Stimulated activated CD8-positive, alpha-beta memory T cell treated with anti-CD3 and anti-CD28 coated beads, Interleukin-4, amount 100 ng/mL, for 1 hour (primary cell): ENCODE measurements at places on chromosomes 16 and 17.

DNA sequence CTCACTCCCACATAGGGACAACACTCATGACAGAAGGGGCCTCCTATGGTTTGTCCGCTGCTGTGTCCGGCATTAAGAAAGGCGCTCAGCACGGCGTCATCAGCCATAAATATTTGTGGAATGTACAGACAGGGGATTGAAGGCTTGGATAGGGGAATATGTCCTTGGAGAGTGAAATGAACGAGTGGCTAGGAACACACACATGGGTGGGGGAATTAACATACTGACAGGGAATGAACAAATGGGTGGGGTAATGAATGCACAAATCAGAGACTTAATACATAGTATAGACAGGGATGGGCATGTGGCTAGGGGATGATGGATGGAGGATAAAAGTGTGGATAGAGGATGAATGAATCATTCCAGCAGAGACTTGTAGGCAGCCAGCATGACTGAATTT, 154.0 kb upstream of the HSBP1 start:
- no peak for DNase-seq

DNA sequence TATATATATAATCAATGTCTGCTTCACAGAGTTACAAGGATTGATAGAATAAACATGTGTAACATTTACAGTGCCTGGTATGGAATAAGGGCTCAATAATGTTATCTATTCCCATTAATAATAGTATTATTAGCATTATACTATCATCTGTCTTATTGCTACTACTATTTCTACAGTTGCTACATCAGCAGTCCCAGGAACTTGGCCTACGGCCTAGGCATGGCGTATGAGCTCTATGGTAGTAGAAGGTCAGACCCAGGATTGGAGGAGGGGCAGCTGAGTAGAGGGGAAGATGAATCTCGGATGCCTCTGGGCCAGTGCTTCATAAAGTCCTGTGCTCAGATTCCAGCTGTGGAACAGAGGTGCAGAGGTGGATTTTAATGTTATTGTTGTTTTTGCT, 146.3 kb upstream of the TBX2 start:
- no peak for DNase-seq

GRCh38 chr17:76953946-76954345, 85.7 kb downstream of the MGAT5B start:
- DNase-seq: no peak

GRCh38 chr17:60901806-60902205, 224.2 kb downstream of the BCAS3 start:
- DNase-seq: no peak

- DNase-seq: no peak
Observed at GRCh38 chr17:49734515-49735490, 27.0 kb upstream of the SLC35B1 start.

GRCh38 chr16:86563469-86564345, 2.9 kb upstream of the FOXC2 start:
- DNase-seq: peak; percentile 76

GRCh38 chr17:49546546-49547535, 28.8 kb upstream of the NXPH3 start:
- DNase-seq: no peak

GRCh38 chr16:56278196-56278855, 87.0 kb downstream of the GNAO1 start:
- no peak for DNase-seq

DNA sequence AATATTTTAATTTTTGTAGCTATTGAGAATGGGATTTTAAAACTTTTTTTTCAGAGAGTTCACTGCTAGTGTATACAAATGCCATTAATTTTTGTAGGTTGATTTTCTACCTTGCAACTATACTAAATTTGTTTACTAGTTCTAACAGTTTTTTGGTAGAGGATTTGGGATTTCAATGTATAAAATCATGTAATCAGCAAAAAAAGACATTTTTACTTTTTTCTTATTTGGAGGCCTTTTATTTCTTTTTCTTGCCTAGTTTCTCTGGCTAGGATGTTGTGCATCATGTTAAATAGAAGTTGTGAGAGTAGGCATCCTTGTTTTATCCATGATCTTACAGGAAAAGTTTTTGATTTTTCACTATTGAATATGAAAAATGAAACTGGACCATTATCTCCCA, 602.9 kb upstream of the KIF2B start:
- no peak for DNase-seq

- no peak for DNase-seq
Observed at GRCh38 chr16:54050459-54051210, 236.0 kb downstream of the IRX3 start.

- DNase-seq: no peak
Observed at GRCh38 chr16:7334801-7335560, 2.3 kb downstream of the RBFOX1 start.

DNA sequence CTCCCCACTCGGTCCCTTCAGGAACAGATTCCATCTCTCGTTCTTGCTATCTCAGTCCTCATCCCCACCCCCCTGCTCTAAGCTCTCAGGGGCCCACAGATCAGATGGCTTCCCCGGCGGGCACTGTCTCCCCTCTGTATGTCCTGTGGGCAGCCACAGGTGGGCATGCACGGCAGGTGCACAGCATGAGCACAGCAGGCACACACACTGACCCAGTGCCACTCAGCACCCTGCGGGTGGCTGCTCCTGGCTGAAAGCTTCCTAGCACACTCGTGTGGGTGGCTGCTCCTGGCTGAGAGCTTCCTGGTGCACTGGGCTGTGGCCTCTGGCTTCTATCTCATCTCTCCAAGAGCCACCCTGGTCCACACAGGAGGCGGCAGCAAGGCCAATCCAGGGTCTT, 44.5 kb upstream of the SMIM36 start:
- no peak for DNase-seq

DNA sequence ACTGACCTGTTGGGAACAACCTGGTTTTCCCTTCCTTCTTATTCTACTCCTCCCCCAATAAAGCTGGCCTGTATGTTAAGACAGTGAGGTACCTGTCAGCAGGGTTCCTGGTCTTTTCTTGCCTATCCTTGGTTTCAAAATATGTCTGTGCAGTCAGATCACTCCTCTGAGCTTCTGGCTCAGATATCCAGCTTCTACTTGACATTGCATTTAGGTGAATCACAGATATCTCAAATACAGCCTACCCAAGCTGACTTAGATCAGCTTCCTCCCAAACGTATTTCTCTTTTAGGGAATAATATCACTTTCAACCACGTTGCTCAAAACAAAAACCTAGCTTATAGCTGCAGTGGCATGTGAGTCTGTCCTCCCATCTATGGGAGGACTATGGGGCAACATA, 48.7 kb downstream of the TEX14 start:
- no peak for DNase-seq

GRCh38 chr16:54431041-54431996, 144.7 kb upstream of the IRX3 start:
- no peak for DNase-seq

DNA sequence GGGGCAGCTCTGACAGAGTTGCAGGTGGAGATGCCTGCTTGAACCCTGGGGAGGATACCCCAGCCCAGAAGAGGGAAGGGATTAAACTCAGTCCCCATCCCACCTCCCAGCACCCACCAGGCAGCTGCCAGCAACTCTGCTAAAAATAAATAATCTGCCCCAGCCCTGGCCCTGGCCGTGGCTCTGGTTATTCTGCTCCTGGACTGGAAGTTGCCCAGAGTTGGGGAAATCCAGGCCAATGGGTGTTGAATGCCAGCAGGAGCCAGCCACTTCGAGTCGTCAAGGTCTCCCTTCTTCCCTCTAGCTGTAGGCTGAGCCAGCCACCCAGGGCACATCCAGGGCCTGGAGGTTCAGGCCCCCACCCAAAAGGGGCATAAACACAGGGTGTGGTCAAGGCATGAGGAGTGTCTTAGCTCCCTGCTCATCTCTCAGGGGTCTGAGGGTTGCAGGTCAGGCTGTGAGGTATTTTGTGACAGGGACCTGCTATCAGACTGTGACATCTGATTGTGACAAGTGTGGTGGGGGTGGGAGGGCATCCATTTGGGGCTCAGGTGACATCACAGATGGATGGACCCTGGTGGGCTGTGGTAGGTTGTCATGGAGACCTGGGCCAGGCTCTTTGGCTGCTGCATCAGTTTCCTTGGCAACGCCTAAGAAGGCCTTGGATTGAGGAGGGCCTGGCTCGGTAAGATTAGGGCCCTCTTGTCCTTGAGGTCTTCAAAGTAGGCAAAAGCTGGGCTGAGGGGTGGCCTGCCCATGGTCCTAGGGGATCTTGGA, 1.0 kb upstream of the RRAD start:
- DNase-seq: no peak

- no peak for DNase-seq
Observed at GRCh38 chr16:27685807-27686206, 135.9 kb downstream of the KATNIP start.

DNA sequence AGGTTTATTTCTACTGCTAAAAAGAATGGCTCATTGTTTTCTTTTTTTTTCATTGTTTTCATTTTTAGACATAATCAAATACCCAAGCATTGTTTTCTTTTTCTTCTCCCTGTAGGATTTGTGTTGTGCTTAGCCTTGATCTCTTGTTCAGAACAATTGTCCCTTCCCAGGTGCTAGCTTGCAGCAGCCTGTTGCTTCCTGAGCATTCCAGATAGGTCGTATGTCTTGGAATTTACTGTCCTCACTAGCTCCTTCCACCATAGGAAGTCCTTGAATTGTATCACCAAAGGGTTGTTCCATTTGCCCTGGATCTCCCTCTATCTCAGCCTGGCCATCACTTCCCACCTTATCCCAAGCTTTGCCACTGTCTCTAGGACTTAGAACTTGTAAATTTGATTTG, 10.0 kb upstream of the VPS4A start:
- no peak for DNase-seq

GRCh38 chr17:17792037-17792550, 44.7 kb downstream of the SREBF1 start:
- no peak for DNase-seq

- no peak for DNase-seq
Observed at GRCh38 chr17:51699303-51699702, 439.0 kb downstream of the UTP18 start.

- DNase-seq: no peak
Observed at GRCh38 chr17:31704483-31704882, 154.6 kb downstream of the COPRS start.

GRCh38 chr17:30041551-30041950, 75.1 kb upstream of the NSRP1 start:
- DNase-seq: no peak

- DNase-seq: no peak
Observed at GRCh38 chr17:11880714-11881113, 116.6 kb downstream of the ZNF18 start.

- DNase-seq: no peak
Observed at GRCh38 chr17:59719526-59719925, 12.1 kb downstream of the VMP1 start.

DNA sequence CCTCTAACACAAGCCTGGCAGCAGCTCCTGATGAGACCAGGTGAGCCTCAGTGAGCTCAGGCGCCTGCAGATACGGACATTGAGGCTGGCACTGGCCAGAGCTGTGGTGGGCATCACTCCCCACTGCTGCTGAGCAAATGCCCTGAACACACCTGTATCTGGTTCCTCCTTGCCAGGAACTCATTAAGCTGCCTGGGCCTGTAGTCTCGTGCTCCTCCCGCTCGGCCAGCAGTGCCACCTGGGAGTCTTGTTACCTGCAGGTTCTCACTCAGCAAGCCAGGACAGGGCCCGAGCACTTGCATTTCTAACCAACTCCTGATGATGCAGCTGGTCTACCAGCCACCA, 13.3 kb downstream of the EIF4A3 start:
- no peak for DNase-seq

DNA sequence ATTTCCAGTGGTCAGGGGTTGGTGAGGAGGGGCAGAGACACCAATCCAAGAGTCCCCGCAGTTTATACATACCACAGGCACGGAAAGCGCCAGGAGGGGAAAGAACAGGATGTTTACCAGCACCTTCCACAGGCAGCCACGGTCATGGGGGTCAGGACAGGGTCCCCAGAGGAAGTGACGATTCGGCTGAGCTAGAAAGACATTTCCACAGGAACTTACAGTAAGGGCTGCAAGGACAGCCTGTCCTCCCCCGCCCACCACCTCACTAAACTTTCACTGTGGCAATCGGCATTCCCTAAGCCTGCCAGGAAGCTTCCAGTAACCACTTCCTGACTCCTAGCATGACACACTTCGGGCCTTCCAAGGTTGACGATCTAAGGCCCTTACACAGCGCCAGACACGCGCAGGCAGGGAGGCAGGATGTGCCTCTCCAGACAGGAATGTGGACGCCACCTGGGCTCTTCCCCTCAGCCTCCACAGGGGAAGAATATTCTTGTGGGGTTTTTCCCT, 1.2 kb upstream of the MT2A start:
- DNase-seq: no peak

DNA sequence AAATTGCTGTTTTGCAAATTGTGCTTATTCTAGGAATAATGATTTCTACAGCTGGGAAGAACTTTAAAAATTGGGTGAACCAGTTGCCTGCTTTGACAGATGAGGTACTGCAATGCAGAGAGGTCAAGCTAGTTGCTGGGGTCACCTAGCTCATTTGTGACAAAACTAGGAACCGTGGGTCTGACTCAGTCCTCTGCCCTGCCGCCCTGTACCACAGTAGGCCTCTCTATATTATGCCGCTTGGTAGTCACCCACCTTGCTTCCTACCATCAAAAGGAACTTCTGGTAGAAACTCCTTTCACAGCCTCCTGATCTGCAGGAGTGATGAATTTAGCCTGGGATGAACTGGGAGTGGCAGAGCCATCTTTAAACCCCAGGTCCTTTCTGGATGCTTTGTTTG, 105.7 kb downstream of the PITPNC1 start:
- no peak for DNase-seq

DNA sequence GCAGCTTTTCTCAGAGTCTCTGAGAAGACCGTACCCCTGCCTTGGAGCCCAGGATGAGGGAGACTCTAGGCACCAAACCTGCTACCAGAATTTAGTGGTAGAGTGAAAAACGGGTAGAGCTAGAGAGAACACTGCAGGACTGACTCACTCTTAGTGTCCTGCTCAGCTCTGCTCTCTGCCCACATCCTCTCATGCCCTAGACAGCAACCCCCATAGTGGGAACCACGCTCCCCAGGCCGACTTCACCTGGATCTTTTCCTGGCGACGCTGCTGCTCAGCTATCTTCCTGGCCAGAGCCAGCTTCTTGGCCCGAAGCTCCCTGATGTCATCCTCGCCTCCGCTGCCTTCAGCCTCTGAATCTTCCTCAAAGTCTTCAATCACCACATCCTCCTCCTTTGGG, 26.7 kb downstream of the HIC1 start:
- no peak for DNase-seq

DNA sequence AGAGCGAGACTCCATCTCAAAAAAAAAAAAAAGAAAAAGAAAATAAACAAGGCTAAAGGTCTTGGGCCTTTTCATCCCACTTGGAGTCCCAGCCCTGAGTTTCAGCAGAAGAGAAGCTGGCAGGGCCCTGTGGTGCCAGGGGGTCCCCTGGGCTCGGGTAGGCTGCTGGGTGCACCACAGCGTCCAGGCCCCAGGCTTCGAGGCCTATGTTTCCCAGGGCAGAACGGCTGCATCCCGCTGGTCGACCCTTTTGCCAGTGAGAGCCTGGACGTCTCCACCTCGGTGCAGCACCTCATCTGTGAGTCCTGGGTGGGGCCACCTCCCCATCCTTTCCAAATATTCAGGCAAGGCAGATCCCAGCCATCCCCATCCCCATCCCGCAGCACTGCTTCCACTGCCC, 2.2 kb downstream of the TMEM235 start:
- no peak for DNase-seq

- no peak for DNase-seq
Observed at GRCh38 chr17:81400154-81400977, 5.1 kb downstream of the BAHCC1 start.

GRCh38 chr17:73870473-73870872, 226.2 kb upstream of the SDK2 start:
- DNase-seq: no peak

- no peak for DNase-seq
Observed at GRCh38 chr16:12613131-12613991, 190.3 kb downstream of the CPPED1 start.
